Nucleus accumbens (tissue), 56 donors: ENCODE measurements at places on chromosomes 2 and 18.

GRCh38 chr2:202140522-202141252 lies 67.6 kb downstream of the KIAA2012 start:
- no peak for DNase-seq

DNA sequence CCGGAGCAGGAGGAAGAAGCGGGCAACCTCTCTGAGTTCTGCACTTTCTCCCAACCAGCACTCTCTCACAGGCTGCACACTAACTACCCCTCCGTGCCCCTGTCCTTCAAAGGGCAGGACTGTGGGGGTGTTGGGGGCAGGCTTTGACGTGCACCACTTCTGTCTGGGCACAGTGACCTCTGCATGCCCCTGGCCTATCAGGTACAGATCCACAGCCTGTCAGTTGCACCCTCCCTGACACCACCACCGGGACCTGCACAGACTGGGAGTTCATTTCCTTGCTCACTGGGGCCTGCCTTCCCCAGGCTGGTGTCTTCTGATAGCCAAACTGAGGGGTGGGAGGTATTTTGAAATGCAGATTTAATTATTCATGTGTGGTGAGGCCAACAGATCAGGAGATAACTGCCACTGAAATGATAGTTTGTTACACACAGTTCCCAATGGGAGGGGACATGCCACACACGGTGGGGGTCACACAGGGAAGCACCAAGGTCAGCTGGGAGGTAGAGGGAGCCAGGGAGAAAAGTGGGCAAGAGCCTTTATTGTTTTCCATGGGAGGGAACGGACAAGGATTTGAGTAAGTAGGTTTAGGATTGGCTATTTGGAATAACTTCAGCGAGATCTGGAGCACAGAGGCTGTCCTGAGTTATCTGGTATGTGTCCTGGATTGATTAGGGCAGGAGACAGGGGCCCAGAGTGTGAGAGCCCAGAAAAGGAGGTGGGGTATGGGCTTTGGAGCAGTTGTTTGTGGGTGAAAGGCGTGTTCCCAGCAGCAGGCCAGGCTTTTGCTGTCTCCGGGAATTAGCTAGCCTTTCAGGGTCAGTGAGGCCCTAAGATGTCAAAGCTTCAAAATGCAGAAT lies 251.6 kb downstream of the AFF3 start:
- DNase-seq = no peak

- no peak for DNase-seq
Measured at GRCh38 chr18:43485545-43485963, 208.3 kb upstream of the SYT4 start.

DNA sequence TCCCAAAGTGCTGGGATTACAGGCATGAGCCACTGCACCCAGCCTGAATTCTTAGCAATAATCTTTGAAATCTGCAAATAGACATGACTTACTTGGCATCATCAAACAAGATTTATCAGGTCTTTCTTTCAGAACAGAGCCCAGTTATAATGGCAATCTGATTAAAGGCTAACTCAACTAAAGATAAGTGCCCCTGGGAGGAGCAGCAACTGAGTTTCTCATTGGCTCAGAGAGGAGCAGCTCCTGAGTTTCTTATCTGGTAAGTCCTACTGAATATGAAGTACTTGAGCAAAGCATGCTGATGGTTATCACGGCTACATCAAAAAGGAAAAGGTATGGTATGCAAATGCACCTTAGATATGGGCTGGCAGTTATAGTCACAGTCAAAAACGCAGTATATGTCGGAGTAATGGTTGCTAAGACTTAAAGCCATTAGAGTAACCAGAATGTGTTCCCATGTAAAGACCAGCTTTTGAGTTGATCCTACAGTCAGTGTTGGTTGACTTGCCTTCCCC lies 15.0 kb upstream of the AP1S3 start:
- no peak for DNase-seq

DNA sequence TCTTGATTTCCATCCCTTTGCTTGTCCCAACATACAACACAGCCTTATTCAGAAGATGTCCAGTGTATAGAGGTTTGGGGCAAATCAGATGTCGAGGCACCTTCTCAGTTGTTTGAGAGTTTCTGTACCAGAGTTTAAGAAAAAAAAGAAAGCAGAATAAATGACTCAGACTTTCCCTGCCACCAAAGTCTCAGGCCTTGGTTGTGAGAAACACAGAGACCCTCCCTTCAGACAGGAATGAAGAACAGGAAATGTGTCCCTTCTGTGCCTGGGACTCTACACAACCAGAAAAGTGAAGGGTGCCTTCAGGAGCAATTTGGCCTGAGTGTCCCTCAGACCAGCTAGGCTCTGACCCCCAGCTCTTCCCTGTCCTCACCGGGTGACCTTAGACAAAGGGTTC lies 37.3 kb upstream of the REL start:
- DNase-seq = no peak

DNA sequence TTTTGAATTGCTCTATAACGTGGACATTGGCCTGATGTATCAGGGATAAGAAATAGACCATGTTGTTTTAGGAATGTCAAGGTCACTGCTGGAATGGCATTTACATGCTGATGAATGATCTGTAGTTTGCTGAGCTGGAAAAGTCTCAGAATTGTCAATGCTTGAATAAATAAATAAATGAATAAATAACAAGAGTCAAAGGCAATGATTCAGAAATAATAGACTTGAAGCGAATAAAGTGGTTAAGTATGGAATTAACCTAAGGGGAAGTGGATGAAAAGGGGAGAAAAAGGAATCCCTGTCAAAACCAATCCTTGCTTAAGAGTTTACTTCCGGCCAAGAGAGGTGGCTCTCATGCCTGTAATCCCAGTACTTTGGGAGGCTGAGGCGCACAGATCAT lies 1620.0 kb downstream of the SUCLG1 start:
- no peak for DNase-seq
